ENCODE measurements at places on chromosomes 1 and 21. TPM values are rescaled to one million over a fixed set of nuclear protein-coding genes. Genes with fewer than 3 reads are reported as not detected.

Gene CRYAA
- total RNA-seq, result not detected

Gene MCOLN3
- 0.18 TPM for total RNA-seq

Gene CYP4Z1
- not detected for total RNA-seq

Gene LYPD8
- not detected for total RNA-seq

Gene NUAK2
- total RNA-seq, result 1.9 TPM

Gene DNAJC6
- total RNA-seq, result 0.64 TPM

Gene NEGR1
- total RNA-seq, result 0.13 TPM

Gene VSIG8
- not detected for total RNA-seq

Gene ADORA1
- total RNA-seq, result 0.31 TPM

Gene SCNM1
- 11.7 TPM for total RNA-seq

Gene DISC1
- total RNA-seq, result 1.8 TPM

Gene RPAP2
- total RNA-seq, result 11.0 TPM

Gene PRELP
- total RNA-seq, result 5.6 TPM

Gene VN1R5
- not detected for total RNA-seq

Gene FAM43B
- total RNA-seq, result 0.24 TPM

Gene TPTE
- not detected for total RNA-seq

Gene CFH
- total RNA-seq, result 699 TPM

Gene TIE1
- 5.8 TPM for total RNA-seq

Gene LRRC38
- total RNA-seq, result not detected

Gene MNDA
- 3.3 TPM for total RNA-seq

Gene ALX3
- not detected for total RNA-seq

Gene HAO2
- total RNA-seq, result 143 TPM

Gene CD160
- total RNA-seq, result 1.1 TPM

Gene ANKRD65
- total RNA-seq, result 0.35 TPM

Gene TESK2
- 5.5 TPM for total RNA-seq

Gene CD1E
- not detected for total RNA-seq

Gene AMY1A
- not detected for total RNA-seq

Gene S100A6
- total RNA-seq, result 6.6 TPM

Gene MCM3AP
- total RNA-seq, result 37.9 TPM

Gene GCSAML
- total RNA-seq, result not detected

Gene PRRX1
- 0.55 TPM for total RNA-seq

Gene SELENBP1
- total RNA-seq, result 130 TPM

Gene FNDC5
- 1.7 TPM for total RNA-seq

Gene GUCA2A
- not detected for total RNA-seq

Gene SMIM1
- 5.9 TPM for total RNA-seq

Gene KCNK1
- 7.6 TPM for total RNA-seq

Gene TMPRSS2
- total RNA-seq, result 19.3 TPM

Gene TRIM62
- 1.9 TPM for total RNA-seq

Gene IGSF3
- 0.42 TPM for total RNA-seq
